Bone marrow (tissue), 2 donors: ENCODE measurements at places on chromosomes 7 and 10.

DNA sequence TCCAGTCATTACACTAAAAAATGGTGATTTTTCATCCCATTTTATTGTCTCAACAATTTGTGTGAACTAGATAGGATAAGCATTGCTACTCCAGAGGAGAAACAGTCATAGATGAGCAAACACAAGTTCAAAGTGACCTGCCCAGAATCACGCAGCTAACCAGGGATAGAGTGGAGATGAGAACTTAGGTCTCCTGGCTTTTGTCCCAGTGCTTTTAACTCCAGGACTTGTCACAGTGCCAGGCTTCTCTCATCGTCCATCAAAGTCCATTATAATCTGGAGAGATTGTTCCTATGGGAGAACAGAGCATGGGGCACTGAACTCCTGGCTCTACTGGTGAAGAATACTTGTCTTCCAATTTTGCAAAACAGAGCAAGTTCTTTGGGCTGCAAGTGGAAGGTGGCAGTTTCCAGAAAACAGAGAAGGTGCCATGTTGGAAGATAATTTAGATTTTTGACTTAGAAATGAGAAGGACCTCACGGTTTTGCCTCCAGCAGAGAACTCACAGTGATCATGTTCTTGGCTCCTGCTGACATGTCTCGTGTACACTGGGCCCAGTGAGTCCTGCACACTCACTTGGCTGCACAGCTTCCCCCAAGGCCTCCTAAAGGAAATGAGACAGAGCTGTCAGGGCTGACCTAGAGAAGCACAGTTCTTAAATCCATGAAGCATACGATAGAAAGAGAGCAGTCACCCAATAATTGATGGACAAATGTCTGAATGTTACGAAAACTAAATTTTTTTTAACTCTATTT lies 322.9 kb upstream of the NRP1 start:
- DNase-seq, result no peak

DNA sequence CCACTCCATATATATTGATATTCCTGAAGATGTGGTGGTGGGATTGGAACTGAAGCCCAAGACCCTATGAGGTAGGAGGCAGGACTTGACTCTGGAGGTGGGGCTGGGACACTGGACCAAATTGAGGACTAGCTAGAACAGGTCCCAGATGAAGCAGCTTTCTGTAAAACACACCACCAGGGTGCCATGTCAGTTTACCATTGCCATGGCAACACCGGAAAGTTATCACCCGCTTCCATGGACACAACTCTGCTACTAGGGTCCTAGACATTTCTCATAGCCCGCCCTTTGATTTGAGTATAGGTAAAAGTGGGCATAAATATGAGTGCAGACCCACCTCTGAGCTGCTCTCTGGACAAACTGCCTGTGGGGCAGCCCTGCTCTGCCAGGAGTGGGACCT lies 490.5 kb upstream of the PFKP start:
- DNase-seq, result no peak

GRCh38 chr7:90401989-90402388 lies 1.3 kb upstream of the CLDN12 start:
- DNase-seq, result no peak

- no peak for DNase-seq
These were observed 204.6 kb downstream of the HDAC9 start for GRCh38 chr7:18700147-18700546.

DNA sequence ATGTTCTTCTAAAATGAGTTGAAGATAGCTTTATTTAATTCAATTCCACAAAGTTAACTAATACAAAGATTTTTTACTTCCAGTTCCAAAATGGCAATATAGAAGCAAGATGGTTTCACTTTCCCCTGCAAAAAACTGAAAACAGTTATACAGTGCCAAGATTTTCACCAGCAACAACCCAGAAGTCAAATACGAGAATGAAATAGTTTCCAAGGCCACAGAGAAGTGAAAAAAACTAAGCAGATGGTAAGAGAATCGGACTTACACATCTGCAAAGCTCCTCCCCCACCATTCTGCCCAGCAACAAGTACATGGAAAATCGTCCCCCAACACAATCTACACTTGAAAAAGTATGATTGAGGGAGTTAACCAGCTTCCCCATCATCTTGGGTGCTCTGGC lies 30.3 kb upstream of the KEL start:
- no peak for DNase-seq

GRCh38 chr7:2373124-2373556 lies 18.5 kb downstream of the EIF3B start:
- DNase-seq, result no peak

DNA sequence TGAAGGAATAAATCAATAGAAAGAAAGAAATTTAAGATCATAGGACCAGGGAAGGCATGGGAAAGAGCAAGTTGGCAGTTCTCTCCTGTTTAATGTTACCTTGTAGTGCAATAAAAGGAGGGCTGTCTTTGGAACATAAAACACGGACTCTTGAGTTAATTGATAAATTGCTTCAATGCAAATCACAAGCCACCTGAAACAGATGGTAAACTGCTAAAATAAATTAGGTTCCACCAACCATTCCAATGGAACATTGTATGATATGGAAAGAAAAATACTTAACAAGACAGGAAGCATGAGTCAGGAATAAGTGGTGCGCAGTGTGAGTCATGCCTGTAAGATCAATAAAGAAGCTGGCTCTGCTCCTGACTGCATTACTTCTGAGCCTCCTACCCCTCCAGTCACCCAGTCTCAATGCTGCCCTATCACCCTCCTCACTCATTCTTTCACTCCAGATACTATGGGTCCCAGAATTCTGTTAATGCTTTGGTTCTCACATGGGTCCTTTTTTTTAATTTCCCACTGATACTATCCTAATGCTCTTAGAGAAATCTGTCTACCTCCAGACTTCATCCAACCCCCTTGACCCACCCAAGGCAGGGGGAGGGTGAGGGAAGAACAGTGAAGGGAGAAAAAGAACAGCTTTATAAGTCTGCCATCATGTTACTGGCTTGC lies 78.9 kb downstream of the LRRC17 start:
- DNase-seq, result peak; percentile 48

DNA sequence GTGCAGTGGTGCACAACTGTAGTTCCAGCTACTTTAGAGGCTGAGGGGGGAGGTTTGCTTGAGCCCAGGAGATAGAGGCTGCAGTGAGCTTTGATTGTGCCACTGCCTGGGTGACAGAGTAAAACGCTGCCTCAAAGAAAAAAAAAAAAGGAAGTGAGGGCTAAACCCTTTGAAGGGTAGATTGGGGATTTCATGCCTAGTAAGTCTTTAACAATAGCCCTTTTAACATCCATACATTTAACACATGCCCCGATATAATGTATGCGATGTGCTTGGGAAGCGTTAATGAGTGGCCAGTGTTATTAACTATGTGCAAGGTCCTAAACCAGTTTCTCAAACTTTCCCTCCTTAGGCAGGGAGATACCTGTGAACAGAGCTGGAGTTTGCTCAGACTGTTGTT lies 229.2 kb upstream of the HPS1 start:
- DNase-seq, result no peak

- DNase-seq, result no peak
These were observed 242.9 kb upstream of the MEOX2 start for GRCh38 chr7:15929411-15929810.

DNA sequence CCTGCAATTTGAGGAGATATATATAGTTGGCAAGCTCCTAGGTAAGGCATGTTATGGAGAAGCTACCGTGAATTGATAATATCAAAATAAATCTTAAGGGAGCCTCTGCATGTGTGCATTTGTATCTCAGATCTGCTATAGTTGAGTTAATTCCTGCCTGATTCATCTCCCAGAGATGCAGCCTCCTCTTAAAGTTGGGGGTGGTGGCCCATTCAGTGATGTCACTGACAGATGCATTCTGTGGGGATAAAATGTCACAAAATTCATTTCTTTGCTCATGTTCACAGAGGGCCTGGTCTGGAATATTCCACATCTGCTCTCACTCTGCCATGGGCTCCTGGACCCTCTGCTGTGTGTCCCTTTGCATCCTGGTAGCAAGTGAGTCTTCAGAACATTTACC lies 185.8 kb upstream of the PRSS1 start:
- no peak for DNase-seq

DNA sequence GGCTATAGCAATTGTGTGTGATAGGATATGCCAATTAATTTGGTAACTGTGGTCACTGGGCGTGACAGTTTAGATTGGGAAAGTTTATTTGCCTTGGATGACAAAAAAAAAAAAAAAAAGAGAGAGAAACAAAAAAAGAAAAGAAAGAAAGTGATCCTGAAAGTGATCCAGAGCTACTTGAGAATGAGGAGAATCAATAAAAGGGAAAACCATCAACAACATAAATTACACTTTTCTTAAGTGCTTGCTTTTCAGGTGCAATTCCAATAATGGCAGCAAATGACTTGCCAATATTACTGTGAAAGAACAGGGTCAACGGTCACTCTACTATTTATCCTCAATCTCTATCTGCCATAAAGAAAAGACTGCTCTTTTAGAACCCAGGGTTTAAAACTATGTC lies 191.8 kb upstream of the SEMA3C start:
- DNase-seq, result no peak

DNA sequence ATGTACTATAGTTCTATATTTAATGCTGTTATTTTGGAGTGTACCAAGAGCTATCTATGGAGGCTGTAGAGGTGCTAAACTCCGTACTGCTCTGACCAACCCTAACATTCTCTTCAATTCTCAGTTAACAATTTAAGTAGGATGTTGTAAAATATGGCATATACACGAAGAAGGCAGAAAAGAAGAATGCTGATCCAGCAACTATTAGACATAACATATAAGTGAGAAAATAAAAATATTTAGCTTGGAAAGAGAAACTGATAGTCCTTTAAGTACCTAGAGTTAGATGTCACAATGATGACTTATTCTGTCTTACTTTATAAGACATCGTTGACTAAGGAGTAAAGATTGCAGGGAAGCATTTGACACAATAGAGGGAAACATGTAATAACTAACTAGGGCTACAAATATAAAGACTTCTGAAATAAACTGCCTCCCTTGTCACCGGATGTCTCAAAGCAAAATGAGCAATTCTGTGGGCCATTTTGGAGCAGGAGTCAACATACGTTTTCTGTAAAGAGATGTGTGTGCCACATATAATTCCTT lies 159.5 kb downstream of the CPEB3 start:
- DNase-seq, result no peak

DNA sequence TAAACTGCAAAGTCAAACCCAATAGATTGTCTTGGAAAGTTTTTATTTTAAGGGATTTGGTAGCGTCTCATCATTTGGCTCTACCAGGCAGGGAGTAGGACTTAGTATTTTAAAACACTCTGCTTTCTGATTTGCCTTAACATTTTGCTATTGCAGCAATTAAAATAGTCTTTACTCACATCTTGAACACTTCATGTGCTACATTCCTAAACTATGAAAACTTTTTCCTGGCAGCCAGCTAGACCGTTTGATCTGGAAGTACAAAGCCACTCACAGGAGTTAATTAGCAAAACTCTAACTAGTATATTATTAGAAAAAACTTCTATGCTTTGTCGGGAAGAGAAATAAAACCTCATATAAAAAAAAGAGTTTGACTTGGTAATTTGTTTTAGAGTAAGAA lies 111.4 kb downstream of the TFPI2 start:
- no peak for DNase-seq

- DNase-seq, result no peak
These were observed 98.8 kb downstream of the PFKFB3 start for GRCh38 chr10:6301488-6302075.

- no peak for DNase-seq
These were observed 592.3 kb upstream of the GALNT17 start for GRCh38 chr7:70539617-70540016.

DNA sequence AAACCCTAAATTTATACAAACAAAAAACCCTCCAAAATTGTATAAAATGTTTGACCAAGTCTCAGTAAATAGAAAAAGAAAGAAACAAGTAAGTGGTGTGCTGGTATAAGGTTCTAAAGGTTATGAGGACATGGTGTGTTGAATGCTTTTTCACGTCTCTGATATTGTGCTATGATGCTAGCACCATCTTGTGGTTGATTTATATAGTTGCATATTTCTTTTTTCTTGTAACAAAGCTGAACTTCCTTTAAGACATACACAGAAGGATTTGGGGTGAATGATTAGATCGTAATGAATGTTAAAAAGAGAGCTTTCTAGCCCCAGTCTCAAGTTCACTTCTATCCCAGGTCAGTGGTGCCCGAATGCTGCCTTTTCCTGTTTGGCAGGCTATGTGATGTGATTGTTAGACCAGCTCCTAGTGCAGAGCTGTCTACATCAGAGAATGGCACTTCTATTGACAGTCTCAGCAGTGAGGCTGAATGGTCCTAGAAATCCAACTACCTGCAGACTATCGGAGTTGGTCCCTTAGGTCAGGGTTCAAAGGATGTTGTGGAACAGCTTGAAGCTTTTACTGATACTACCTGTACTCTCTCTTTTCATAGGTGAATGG lies 25.0 kb downstream of the VTI1A start:
- DNase-seq, result no peak

DNA sequence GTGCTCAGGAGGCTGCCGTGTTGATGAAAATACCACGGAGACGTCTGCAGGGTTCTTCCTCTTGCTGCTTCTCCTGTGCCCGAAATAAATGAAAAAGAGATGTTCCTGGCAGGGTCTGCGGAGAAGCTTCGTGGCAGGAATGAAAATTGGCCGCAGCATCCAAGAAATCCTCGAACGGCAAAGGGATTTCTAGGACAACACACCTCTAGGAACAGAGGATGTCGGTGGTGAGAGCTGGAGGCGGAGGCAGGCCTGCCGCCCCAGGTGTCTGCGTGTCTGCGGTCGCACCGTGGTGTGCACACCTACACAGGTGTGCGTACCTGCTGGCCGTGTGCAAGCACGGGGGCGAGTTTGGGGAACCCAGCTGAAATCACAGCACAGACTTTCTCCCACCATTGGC lies 43.4 kb downstream of the TMEM130 start:
- no peak for DNase-seq

- DNase-seq, result no peak
These were observed 10.8 kb downstream of the LOXL4 start for GRCh38 chr10:98257198-98257597.

DNA sequence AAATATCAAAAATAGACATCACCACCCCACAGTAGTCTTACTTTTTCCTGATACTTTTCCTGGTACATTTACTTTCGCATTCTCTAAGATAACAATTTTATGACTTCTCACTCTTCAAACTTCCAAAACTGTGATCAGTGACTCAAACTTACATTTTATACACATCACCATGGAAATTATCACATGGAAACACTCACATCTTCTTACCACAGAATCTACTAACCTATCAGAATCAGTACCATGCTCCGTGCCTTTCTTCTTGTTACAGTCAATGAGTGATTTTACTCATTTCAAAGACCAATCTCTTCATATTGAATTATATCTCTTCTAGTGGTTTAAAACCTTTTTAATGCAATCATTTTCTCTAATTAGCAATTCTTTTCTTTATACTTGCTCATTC lies 120.3 kb downstream of the PTEN start:
- DNase-seq, result no peak

DNA sequence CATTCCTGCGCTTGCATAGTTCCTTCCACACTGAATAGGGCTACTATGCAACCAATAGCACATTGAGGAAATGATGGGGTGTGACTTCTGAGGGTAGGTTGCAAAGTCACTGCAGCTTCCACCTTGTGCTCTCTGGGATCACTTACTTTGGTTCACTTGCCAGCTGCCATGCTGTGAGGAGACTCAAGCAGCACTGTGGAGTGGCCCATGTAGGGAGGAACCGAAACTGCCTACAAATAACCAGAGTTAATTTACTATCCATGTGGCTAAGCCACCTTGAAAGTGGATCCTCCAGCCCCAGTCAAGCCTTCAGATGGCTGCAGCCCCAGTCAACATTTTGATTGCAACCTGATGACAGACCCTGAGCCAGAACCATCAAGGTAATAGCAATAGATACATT lies 64.3 kb downstream of the FAM204A start:
- no peak for DNase-seq

GRCh38 chr7:158246272-158246959 lies 341.2 kb downstream of the PTPRN2 start:
- no peak for DNase-seq
